K562 (cell line): ENCODE measurements at places on chromosomes 7 and 10. TPM values are rescaled to one million over a fixed set of nuclear protein-coding genes. Genes with fewer than 3 reads are reported as not detected.

- H3K27ac ChIP-seq: no peak overlapping the region
- no peaks in the 10 kb centered on the region for H3K36me3 ChIP-seq
- peaks cover 51% of the 10 kb centered on the region for H3K4me1 ChIP-seq
- H3K4me3 ChIP-seq: no peak overlapping the region
Measured at GRCh38 chr10:71696628-71697326, 22.8 kb downstream of the C10orf105 start.

- no peaks in the 10 kb centered on the region for H3K27me3 ChIP-seq
- no peaks in the 10 kb centered on the region for H3K36me3 ChIP-seq
- H3K27ac ChIP-seq: no peak overlapping the region
Measured at GRCh38 chr7:48759431-48760080, 164.8 kb upstream of the CDC14C start.

DNA sequence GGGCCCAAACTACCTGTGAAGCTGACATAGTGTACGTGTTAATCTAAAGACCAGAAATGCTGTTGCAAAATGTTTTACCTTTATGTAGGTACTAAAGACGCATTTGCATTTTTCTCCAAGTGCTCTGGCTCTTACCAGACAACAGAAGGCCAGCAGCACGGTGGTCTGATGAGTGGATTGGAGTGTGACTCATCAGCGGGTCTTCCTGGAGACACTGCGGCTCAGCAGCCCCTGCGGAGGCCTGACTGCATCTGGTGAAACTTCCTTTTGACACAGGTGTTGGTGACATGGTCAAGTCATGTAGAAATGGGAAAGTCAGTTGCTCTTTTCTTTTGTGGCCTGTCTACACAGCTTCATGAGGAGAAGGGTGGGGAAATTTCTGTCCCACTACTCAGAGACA is 723.6 kb downstream of the INHBA start:
- H3K27me3 ChIP-seq: no peaks in the 10 kb centered on the region
- no peak overlapping the region for H3K4me3 ChIP-seq
- H3K4me1 ChIP-seq: no peaks in the 10 kb centered on the region
- H3K36me3 ChIP-seq: no peaks in the 10 kb centered on the region
- DNase-seq: no peak
- H3K27ac ChIP-seq: no peak overlapping the region

DNA sequence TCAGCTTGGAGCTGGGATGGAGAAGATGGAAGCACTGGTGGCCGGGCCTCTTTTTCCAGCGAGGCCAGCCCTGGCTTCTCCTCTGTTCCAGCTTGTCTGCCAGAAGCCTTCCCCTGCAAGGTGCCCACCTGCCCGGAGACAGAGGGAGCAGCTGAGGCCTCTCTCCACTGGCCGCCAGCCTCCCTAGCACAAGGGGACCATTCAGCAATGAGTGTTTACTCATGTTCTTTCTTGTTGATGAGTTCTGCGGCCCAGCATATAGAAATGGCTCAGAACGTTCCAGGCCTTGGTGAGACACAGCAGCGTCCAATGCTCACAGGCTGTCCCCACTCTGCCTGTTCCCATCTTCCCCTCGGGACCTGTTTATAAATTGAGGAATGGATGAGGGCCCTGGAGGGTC is 47.3 kb downstream of the CHST3 start:
- 0 out of 3 replicates have a peak, but pooled peaks cover 7% of the 10 kb centered on the region for H3K4me1 ChIP-seq
- H3K36me3 ChIP-seq: no peaks in the 10 kb centered on the region
- DNase-seq: no peak
- peaks cover 56% of the 10 kb centered on the region for H3K27me3 ChIP-seq
- H3K4me3 ChIP-seq: no peak overlapping the region

Gene ELN
- 0.20 TPM in 2 replicates for total RNA-seq
